Cortex of kidney (tissue), 1 donor: ENCODE measurements at places on chromosomes 1 and 21.

DNA sequence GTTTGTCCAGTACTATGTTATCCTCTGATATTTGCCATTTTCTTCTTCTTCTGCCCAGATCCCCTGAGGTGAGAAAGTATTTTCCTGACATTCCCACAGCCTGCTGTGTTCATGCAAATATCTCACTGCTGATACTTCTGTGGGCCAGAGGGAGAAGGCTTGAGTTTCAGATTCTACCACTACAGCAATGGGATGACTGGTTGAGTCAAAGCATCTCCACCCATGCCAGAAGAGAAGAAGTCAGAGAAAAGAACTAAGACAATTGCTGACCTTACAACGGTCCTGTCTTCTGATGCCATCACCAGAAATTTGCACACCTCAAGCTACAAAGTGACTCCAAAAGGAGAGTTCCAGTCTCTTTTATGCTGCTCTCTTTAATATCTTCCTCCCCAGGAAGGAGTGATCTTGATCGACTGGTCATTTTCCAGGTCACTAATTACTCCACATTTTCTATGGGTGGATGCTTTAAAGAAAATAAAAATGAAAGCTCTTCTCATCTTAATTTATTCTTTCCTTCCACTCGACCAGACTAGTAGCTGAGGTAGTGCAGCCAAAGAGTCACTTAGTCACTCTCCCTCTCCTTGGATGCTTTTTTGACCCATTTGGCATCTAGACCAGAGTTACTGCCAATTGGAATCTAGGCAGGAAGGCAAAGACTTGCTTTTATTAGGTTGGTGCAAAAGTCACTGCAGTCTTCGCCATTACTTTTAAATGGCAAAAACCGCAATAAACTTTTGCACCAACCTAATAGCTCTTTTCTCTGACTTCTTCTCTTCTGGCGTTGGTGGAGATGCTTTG, 195.1 kb downstream of the PTPRC start:
- no peak for DNase-seq

GRCh38 chr1:214727274-214727673, 124.3 kb downstream of the CENPF start:
- DNase-seq, result no peak

DNA sequence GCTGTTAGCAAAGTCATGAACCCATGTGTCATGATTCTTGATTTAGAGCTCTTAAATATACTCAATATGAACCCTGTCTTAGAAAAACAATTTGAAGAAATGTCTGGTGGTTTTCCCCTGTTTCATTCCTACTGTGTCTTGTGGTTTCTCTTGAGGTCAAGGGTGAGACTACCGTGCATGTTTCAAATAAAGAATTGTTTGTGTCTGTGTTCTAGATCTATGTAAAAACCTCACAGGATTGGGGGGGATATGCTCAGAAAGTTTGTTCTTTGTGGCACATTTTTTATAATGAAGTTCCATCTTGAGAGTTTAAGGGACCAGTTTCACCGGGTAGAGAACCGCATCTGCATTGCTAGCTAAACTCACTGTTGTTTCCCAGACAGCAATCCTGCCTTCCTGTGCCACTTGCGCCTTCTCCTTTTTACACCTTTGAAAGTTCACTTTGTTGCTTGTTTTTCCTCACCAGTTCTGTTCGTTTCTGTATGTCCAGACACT, 30.9 kb upstream of the CACYBP start:
- DNase-seq, result no peak

GRCh38 chr1:157806431-157807149, 13.3 kb downstream of the FCRL1 start:
- DNase-seq, result no peak

DNA sequence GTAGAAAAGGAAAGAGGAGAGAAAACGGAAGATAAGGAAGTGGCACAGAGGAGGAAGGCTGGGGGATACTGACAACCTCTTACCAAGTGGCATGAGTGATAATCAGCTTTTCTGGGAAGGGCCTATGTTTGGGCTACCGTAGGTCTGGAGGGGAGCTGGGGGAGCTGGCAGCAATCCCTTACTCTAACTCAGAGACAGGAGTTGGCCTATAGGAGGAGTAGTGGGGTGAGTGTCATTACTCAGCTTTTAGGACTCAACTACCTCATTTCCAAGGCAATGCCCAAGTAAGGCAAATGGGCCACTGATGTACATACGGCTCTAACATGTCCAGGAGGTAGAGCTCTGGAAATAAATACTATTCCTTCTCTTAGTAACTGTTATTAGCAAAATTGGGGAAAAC, 48.7 kb upstream of the DMRTA2 start:
- DNase-seq, result no peak

GRCh38 chr1:226420328-226420727, 12.4 kb upstream of the PARP1 start:
- DNase-seq, result no peak

- no peak for DNase-seq
These were observed 8.3 kb upstream of the TBCE start for GRCh38 chr1:235358899-235359298.

DNA sequence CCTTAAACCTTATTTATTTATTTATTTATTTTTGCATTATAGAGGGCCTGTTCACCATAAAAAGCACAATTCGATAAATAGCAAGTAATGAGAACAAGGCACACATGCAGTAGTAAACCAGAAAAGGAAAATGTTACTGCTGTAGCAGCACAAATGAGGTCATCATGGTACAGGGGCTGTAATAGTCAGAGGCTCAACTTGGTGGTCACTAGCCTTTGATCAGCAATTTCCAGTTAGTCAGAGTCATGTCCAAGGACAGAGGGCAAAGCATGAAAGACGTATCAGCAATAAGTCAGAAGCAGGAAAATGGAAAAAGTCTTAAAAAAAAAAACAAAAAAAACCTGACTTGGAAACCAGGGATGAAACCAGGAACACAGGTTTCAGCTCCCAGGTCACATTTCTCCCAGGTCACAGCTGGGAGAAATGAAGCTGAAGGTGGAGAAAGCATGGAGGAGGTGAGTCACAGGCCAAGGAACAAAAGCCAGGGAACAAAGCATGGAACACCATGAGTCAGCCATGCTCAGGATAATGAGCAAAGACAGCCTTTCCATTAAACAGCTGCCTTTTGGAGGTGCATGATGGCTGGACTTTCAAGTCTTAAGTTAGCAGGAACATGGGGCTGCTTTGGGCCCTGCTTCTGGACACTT, 556.3 kb downstream of the LTN1 start:
- no peak for DNase-seq

GRCh38 chr1:204660509-204660908, 25.0 kb downstream of the LRRN2 start:
- DNase-seq, result no peak

- no peak for DNase-seq
These were observed 162.8 kb downstream of the NTPCR start for GRCh38 chr1:233113009-233113879.

GRCh38 chr21:23522751-23523150, 2084.5 kb downstream of the MRPL39 start:
- DNase-seq, result no peak

DNA sequence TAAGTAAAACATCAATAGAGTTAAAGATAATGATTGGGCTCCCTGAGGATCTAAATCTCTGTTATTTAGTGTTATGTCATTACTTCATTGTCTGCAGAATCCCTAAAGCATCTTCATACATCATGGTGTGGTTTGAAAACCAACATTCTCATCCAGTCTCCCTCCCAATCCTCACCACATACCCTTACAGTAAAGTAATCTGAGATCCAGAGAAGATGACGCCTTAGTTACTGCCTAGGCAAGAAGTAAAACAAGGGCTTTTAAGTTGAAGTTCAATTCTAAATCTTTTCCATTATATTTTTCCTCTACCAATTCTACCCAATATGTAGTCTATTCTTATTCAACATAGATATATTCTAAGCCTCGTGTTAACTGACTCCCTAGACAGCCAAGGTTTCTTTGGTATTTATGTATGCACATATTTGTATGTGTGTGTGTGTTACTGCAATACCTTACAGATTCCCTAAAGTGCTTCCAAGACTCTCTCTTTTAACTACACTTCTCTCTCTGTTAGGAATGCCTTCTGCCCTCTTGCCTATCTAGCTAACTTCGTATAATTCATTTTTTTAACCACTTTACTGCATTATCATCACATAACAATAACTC, 17.3 kb downstream of the DPH5 start:
- DNase-seq, result no peak

- no peak for DNase-seq
These were observed 25.8 kb upstream of the TRIM45 start for GRCh38 chr1:117147341-117147831.

- no peak for DNase-seq
These were observed 550 bp upstream of the NFYC start for GRCh38 chr1:40690771-40691537.

- no peak for DNase-seq
These were observed 55.0 kb upstream of the PAXBP1 start for GRCh38 chr21:32826329-32827167.
